Ureter (tissue), 1 donor: ENCODE measurements at places on chromosomes 2 and 18.

DNA sequence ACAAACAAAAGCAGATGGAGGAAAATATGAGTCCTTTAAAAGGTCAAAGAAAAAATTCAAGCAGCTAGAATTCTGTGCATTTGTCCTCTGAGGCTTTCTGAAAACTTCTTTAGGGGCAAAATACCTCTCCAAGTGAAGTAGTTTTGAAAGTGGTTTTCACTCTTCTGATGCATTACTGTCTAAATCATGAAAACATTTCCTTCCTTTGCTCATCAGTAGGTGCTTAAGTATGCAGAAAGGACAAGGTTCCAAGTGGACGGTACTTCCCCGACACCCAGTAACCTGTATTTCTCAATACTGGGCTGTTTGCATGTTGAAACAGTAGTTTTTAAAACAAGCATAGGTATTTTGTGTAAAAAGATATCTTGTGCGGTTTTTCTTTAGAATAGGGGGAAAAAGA lies 189.1 kb upstream of the ERBB4 start:
- DNase-seq = no peak

GRCh38 chr18:34746614-34747013 lies 36.5 kb downstream of the DTNA start:
- no peak for DNase-seq

- no peak for DNase-seq
Measured at GRCh38 chr2:169977530-169977929, 150.3 kb downstream of the UBR3 start.

- no peak for DNase-seq
Measured at GRCh38 chr2:134683561-134684112, 35.2 kb downstream of the TMEM163 start.

DNA sequence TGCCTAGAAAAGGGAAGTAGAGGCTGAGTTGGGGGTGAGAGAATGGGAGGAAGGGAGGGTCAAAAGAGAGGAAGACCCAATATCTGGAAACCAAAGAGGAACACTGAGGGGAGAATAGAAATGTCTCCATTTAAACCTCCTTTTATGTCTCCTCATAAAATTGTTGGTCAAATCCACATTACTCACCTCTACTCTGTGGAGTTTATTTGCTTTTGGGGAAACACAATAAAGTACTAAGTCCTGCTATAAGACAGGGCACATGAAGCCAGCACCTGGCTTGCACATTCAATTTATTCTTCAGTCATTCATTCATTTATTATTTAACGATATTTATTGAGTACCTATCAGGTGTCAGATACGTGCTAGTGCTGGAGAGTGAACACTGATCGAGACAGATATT lies 60.3 kb upstream of the NFE2L2 start:
- DNase-seq = no peak

DNA sequence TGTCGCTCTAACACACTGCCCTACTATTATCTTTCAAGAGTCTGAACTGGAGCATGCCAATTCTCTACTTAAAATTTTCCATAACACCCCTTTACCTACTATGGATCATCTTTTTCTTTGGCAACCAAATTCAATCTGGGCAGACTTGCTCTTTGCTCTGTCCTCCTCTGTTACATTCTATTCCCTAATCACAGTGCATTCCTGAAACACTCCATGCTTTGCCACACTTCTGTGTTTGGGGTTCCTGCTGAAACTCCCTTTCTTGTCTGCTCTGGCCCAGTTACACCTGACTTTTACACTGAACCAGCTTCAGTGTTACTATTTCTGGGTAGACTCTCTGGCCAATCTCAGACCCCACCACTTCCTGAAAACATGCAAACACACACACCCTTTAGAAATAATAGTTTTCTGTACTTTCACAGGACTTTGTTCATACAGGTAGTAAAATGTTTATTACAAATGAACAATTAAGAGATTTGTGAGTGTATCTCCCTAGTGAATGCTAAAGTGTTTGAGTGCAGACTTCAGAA lies 119.9 kb upstream of the DCC start:
- no peak for DNase-seq

DNA sequence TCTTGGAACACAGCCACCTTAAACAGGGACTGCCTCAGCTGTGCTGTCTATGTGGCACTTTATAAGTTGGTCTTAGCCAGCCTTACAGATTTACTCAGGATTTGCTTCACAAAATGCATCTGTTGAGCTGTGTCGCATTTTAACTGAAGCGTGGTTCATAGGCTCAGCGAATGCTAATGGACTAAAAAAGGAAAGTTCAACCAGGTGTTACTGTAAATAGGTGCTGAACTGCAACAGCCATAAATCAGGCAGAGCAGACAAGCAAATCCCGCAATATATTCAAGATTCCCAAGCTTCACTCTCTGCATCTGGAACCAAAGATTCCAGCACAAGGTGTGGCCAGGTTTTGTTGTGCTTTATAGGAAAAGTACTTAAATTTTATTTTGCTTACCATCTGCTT lies 130.0 kb downstream of the EPHA4 start:
- no peak for DNase-seq
